Adrenal gland (tissue), 19 donors: ENCODE measurements at places on chromosomes 11 and 22.

GRCh38 chr11:115314330-115314920, 189.8 kb downstream of the CADM1 start:
- no peak for DNase-seq

DNA sequence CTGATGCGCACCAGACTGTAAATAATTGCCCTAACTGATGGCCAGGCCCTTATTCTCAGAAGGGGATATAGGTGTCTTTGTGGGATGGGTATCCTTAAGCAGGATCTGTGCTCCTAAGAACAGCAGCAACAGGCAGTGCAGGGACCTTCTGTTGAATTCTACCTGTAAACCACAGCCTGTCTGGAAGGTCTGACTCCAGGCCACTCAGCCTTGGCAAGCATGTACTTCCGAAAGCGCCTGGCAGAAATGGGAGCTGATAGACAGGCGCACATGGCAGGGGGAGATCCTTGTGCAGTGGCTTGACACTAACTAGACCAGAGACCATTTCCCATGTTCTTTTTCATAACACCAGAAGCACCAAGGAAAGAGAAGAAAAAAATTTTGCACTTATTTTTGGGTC, 59.0 kb downstream of the C22orf31 start:
- no peak for DNase-seq

GRCh38 chr11:107184986-107185385, 166.7 kb upstream of the GUCY1A2 start:
- no peak for DNase-seq

GRCh38 chr11:45273509-45273908, 12.6 kb downstream of the SYT13 start:
- no peak for DNase-seq

- DNase-seq = no peak
Measured at GRCh38 chr22:24285245-24285644, 14.6 kb downstream of the SPECC1L start.

- DNase-seq = no peak
Measured at GRCh38 chr11:120337355-120338106, 1.3 kb downstream of the ARHGEF12 start.

DNA sequence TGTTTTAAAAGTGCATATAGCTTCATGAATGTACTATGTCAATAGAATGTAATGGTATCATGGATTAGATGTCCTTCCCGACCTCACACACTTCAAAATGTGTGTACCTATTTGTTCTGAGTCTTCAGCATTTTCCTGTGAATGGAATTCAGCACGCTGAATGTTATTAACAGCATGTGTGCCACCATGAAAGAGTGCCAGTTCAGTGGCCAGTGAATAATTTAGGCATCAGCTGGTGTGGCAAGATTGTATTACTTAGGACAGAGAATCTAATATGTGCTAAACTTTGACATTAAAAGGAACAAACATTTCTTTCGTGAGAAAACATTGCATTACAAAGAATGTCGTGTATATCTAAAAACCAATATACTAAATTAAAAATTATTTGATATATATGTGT, 46.4 kb downstream of the HIPK3 start:
- no peak for DNase-seq

DNA sequence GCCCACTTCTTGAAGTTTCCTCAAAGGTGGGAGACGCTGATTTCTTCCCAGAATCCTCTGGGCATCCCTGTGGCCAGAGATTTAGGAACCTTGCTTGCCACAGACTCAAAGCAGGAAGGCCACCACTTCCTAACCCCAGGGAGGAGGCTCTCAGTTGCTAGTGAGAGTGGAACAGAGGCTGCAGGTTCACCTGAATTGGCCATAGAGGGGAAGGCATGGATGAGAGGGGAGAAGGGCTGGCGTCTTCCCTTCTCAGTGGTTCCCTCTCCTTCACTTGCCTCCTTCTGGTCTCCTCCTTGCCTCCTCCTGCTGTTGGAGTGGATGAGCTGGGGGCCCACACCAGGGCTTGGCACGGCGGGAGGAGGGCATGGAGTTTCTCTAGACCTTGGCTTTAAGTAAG, 185.7 kb downstream of the ADAMTS15 start:
- no peak for DNase-seq

- no peak for DNase-seq
Measured at GRCh38 chr11:8543278-8543677, 50.8 kb downstream of the STK33 start.

- DNase-seq = no peak
Measured at GRCh38 chr11:15807827-15808226, 548.5 kb downstream of the SOX6 start.

DNA sequence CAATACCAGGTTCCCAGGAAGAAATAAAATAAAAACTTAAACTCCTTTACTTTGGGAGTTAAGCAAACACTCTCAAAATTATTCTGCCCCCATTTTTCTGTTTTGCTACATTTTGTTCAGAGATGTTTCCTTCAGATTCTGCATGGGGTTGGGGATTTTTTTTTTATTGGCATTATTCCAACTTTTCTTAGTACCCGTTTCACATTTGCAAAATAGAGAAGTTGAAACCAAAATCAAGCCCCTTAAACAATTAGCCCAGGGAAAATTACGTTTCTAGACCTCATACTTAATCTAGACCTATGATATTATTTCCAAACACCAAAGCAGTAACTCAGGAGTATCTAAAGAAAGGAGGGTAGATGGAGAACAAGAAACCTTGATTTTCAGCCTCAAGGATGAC, 20.6 kb upstream of the MS4A7 start:
- DNase-seq = no peak

- peak; percentile 9 for DNase-seq
Measured at GRCh38 chr11:116931206-116931953, 94.0 kb upstream of the APOA1 start.

GRCh38 chr22:28397306-28397705, 282.3 kb downstream of the TTC28 start:
- no peak for DNase-seq
